Activated CD4-positive, alpha-beta T cell treated with anti-CD3 and anti-CD28 coated beads, Interleukin-2, amount 10 ng/mL, durations not matched to agents 24 days and 14 days (primary cell): ENCODE measurements at places on chromosomes 7 and 10. TPM values are rescaled to one million over a fixed set of nuclear protein-coding genes. Genes with fewer than 3 reads are reported as not detected.

- no peak overlapping the region for H3K27ac ChIP-seq
- no peak overlapping the region for H3K4me3 ChIP-seq
- peaks cover 2% of the 10 kb centered on the region for H3K4me1 ChIP-seq
- no peaks in the 10 kb centered on the region for H3K27me3 ChIP-seq
Observed at GRCh38 chr10:5477948-5478693, 21.2 kb downstream of the CALML5 start.

DNA sequence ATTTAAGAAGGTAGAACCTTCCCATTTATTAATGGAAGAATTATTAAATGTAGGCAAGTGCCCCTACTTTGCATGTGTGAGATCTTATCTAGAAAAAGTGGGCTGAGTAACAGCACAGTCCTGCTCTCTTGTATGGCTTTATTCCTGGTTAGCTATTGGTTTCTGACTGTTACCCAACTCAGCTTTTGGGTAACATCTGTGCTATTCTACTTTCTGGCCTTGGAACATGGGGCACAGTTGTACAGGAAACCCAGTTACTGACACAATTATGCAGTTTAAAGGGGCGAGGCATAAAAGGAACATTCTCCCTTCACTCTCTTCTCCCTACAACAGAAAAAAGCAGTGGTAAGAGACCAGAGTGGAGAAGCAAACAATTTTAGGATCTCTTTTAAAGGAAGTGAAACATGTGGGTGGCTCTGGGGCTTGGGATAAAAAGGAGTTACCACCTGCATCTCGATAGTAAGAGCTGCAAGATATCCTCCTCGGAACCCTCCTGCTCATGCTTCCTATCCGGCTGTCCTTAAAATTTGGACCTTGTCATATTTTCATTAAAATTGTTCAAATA is 16.0 kb downstream of the NUDT5 start:
- no peak overlapping the region for H3K27ac ChIP-seq
- no peaks in the 10 kb centered on the region for H3K27me3 ChIP-seq

The PIP gene
- total RNA-seq: not detected in 2 replicates

The HOXA6 gene
- total RNA-seq: not detected in 2 replicates

The ZWINT gene
- 102 and 105 TPM in 2 replicates for total RNA-seq

The NPSR1 gene
- not detected in 2 replicates for total RNA-seq

DNA sequence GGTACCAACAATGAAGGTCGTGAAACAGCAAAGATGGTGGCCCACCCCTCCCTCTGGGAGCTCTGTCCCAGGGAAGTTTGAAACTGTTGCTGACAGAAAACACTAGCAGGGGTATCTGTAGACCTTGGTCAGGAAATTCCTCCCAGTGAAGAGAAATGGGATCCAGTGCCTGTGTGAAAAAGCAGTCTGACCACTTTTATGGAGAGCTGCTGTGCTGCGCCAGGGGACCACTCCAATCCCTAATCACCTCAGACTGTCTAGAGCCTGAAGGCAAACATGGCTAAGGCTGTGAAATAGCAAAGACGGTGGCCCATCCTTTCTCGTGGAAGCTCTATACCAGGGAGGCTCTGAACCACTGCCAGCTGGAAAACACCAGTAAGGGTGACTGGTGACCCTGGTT is 38.3 kb upstream of the TMEM140 start:
- H3K27me3 ChIP-seq: no peaks in the 10 kb centered on the region
- no peak overlapping the region for H3K4me3 ChIP-seq
- DNase-seq: no peak
- H3K27ac ChIP-seq: no peak overlapping the region
- no peaks in the 10 kb centered on the region for H3K36me3 ChIP-seq
- H3K4me1 ChIP-seq: no peaks in the 10 kb centered on the region

DNA sequence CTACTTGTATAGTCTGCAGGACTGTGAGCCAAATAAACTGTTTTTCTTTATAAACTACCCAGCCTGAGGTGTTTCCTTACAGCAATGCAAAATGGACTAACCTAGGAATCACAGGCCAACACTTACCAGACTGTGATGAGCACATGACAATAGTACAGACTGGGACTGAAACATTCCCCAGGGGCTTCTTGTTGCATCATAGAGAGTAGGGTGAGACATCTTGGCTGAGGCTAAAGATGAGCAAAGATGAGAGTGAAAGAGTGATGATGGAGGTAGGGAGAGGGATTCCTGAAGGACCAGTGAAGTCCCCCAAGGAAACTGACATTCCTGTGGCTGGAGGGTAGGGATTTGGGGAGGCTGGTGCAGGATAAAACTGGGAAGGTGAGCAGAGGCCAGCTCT is 194.4 kb downstream of the TPST1 start:
- DNase-seq: no peak
- no peak overlapping the region for H3K27ac ChIP-seq
- H3K4me1 ChIP-seq: no peaks in the 10 kb centered on the region
- no peaks in the 10 kb centered on the region for H3K36me3 ChIP-seq
- H3K4me3 ChIP-seq: no peak overlapping the region

The DGKI gene
- 16.2 and 21.4 TPM in 2 replicates for total RNA-seq

The GNGT1 gene
- not detected in 2 replicates for total RNA-seq

The GPR37 gene
- not detected in 2 replicates for total RNA-seq

DNA sequence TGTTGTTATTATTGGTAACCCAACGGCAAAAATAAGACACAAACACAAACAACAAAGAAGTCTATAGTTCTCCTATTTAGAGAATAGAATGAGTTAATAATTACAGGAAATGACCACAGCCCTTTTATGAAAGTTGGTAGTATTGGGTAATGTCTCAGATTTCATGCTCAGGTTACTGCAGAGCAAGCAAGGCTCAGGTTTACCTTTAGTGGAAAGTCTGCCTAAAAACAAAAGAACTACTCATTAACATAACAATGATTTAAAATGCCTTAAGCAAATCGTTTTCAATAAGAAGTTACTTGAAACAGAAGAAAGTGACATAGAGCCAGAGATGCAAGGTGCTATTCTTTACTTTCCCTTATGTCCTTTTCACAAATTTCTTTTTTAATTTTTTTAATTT is 441.2 kb downstream of the PLXDC2 start:
- H3K27ac ChIP-seq: no peak overlapping the region
- no peaks in the 10 kb centered on the region for H3K27me3 ChIP-seq
- H3K36me3 ChIP-seq: no peaks in the 10 kb centered on the region
- DNase-seq: no peak
- H3K4me1 ChIP-seq: no peaks in the 10 kb centered on the region

The GNAT3 gene
- not detected in 2 replicates for total RNA-seq

DNA sequence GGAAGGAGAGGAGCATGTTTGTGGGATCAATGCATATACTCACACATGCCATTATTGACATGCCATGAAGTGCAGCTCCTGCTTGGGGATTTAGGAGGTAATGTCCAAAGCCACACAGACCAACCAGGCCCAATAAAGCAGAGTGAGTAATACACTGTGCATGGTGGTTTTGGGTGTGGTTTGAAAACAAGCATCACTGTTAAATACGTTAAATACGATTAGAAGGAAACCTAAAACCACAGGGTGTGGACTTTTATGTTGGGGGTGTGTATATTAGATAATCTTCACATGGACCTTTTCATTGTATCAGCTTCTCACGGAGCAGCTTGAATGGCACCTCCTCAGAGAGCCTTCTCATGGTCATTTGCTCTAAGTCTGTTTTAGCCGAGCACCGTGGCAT is 10.4 kb upstream of the EIF3A start:
- DNase-seq: peak; percentile 83
- H3K36me3 ChIP-seq: no peaks in the 10 kb centered on the region
- H3K4me1 ChIP-seq: peaks cover 44% of the 10 kb centered on the region
- peak overlapping the region; percentile 47 for H3K4me3 ChIP-seq
- H3K27me3 ChIP-seq: no peaks in the 10 kb centered on the region
- peak overlapping the region; percentile 45 for H3K27ac ChIP-seq

- DNase-seq: no peak
- H3K4me1 ChIP-seq: peaks cover 13% of the 10 kb centered on the region
- no peak overlapping the region for H3K4me3 ChIP-seq
- no peaks in the 10 kb centered on the region for H3K27me3 ChIP-seq
- peaks cover 64% of the 10 kb centered on the region for H3K36me3 ChIP-seq
Observed at GRCh38 chr7:44764081-44764480, 15.4 kb downstream of the ZMIZ2 start.

GRCh38 chr7:44667190-44667589 is 60.8 kb downstream of the OGDH start:
- peaks cover 12% of the 10 kb centered on the region for H3K4me1 ChIP-seq
- no peaks in the 10 kb centered on the region for H3K27me3 ChIP-seq
- H3K4me3 ChIP-seq: no peak overlapping the region
- H3K27ac ChIP-seq: peak overlapping the region; percentile 29

DNA sequence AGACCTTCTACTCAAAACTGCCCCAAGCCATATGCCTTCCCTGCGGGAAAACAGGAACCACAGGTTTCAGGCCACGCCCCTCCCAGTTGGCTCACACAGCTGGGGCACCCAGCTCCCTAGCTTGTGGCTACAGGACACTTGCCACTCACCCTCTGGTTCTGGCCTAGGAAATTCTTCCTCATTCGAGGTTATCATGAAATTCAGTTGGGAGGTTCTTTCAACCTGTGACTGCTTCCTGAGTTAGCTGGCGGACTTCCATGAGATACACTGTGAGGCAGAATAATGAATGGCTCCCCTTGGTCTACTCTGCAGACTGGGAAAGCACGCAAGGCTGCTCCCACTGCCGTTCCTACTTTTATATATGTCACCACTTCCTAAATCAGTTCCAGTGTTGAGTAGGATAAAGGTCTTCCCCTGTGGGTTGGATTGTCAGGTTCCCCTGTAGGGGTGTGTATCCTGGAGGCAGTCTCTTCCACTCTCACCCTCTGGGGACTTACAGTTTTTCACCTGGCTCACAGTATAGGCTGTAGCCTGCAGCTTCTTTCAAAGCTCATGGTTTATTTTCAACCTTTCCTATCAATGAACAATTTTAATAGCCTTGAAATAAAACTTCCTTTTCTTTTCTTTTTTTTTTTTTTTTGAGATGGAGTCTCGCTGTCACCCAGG is 37.0 kb downstream of the GPR22 start:
- H3K27ac ChIP-seq: no peak overlapping the region
- peaks cover 16% of the 10 kb centered on the region for H3K36me3 ChIP-seq
- no peak overlapping the region for H3K4me3 ChIP-seq

The FGFR2 gene
- total RNA-seq: not detected in 2 replicates

DNA sequence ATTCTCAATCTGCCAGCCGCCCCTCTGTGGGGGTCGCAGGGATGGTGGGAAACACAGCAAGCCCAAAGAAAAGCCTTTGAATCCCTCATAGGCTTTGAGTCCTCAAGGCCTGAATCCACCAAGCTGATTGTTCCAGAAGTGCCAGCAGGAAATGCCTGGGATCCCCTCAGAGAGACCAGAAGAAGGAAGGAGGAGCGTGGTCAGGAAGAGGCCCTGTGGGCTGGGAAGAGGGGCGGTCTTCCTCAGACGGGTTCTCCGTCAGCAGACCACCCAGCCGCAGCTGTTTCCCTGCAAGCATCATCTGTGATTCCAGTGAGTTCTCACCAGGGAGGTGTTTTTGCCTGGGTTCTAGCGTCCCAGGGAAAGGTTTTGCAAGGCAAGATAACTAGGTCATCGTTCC is 190.0 kb upstream of the KLF6 start:
- H3K27ac ChIP-seq: no peak overlapping the region
- peaks cover 45% of the 10 kb centered on the region for H3K4me1 ChIP-seq
- H3K27me3 ChIP-seq: no peaks in the 10 kb centered on the region
- peaks cover 17% of the 10 kb centered on the region for H3K36me3 ChIP-seq
- no peak overlapping the region for H3K4me3 ChIP-seq

The ASB4 gene
- total RNA-seq: not detected in 2 replicates

- H3K27me3 ChIP-seq: peaks cover 2% of the 10 kb centered on the region
- no peak for DNase-seq
- H3K4me3 ChIP-seq: no peak overlapping the region
- no peaks in the 10 kb centered on the region for H3K4me1 ChIP-seq
- H3K36me3 ChIP-seq: no peaks in the 10 kb centered on the region
Observed at GRCh38 chr10:47225219-47225927, 74.6 kb upstream of the GDF10 start.

GRCh38 chr10:94617389-94617944 is 66.1 kb upstream of the CYP2C18 start:
- H3K36me3 ChIP-seq: peaks cover 4% of the 10 kb centered on the region
- H3K4me3 ChIP-seq: no peak overlapping the region
- H3K4me1 ChIP-seq: peaks cover 3% of the 10 kb centered on the region
- H3K27me3 ChIP-seq: no peaks in the 10 kb centered on the region
- H3K27ac ChIP-seq: no peak overlapping the region

- H3K27me3 ChIP-seq: peaks cover 10% of the 10 kb centered on the region
- H3K4me3 ChIP-seq: no peak overlapping the region
- no peaks in the 10 kb centered on the region for H3K36me3 ChIP-seq
- H3K27ac ChIP-seq: no peak overlapping the region
- no peak for DNase-seq
- no peaks in the 10 kb centered on the region for H3K4me1 ChIP-seq
Observed at GRCh38 chr10:61391281-61391680, 61.9 kb downstream of the TMEM26 start.

The SPDYE6 gene
- total RNA-seq: not detected in 2 replicates

DNA sequence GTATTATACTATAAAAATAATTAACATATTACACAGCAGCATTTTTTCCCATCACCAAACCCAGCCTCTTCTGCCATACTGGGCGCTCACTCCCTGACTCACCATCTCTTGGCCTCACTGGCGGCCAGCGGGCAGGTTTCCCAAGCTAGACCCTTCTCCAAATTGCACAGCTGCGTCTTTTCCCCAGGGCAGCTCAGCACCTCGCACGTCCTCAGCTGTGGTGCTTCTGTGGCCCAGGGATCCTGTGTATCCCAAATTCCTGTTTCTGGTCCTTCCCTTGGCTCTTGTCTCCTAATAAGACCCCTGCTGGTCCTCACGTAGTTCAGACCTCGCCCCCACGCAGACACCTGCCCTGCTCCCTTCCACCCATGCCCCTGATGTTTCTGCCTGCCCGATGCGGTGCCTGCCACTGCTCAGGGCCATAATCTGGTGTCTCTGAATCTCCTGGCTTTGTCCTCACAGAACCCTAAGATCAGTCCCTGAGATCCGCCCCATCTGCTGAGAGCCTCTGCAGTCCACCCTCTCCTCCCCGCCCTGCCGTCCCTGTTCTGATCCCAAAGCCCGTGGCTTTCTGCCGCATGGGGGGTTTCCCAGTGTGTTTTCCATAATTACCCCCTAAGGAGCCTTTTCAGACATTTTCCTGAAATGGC is 290.1 kb downstream of the TCERG1L start:
- no peak for DNase-seq
- H3K4me1 ChIP-seq: no peaks in the 10 kb centered on the region
- H3K4me3 ChIP-seq: no peak overlapping the region
- no peaks in the 10 kb centered on the region for H3K27me3 ChIP-seq
- H3K36me3 ChIP-seq: no peaks in the 10 kb centered on the region
- no peak overlapping the region for H3K27ac ChIP-seq

- H3K27ac ChIP-seq: peak overlapping the region; percentile 2
- DNase-seq: peak; percentile 67
- H3K27me3 ChIP-seq: no peaks in the 10 kb centered on the region
Observed at GRCh38 chr10:70742537-70743429, 42.4 kb downstream of the TBATA start.

- no peak for DNase-seq
- H3K36me3 ChIP-seq: peaks cover 22% of the 10 kb centered on the region
- peaks cover 31% of the 10 kb centered on the region for H3K4me1 ChIP-seq
- peak overlapping the region; percentile 99 for H3K27ac ChIP-seq
- H3K27me3 ChIP-seq: peaks cover 2% of the 10 kb centered on the region
- peak overlapping the region; percentile 97 for H3K4me3 ChIP-seq
Observed at GRCh38 chr7:90345595-90346335, 751 bp upstream of the GTPBP10 start.
